Daoy (cell line): ENCODE measurements at places on chromosomes 13 and 19.

GRCh38 chr13:107043021-107043956, 475.4 kb upstream of the ARGLU1 start:
- peak; percentile 46 for DNase-seq

DNA sequence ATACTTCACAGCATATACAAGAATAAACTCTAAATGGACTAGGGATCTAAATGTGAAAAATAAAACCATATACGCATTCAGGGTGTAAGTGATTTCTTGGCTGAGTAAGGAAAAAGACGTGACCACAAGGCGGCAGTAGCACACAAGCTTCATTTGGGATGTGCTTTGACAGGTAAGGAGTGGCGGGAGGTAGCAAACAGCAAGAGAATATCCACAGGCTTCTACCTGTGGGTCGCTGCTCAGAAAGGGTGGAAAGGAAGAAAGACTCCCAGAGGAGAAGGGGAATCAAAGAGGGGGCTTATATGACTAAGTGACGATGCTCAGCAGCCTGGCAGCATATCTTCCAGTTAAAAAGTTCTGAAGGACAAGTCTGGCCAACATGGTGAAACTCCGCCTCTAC, 2.5 kb upstream of the ZNF121 start:
- peak; percentile 77 for DNase-seq

GRCh38 chr19:14782626-14783409, 4.5 kb upstream of the ADGRE2 start:
- DNase-seq: peak; percentile 46

GRCh38 chr13:53821632-53822031, 793.0 kb downstream of the OLFM4 start:
- DNase-seq: no peak

- DNase-seq: no peak
Measured at GRCh38 chr19:21751384-21751783, 16.0 kb downstream of the ZNF100 start.

- no peak for DNase-seq
Measured at GRCh38 chr13:100680131-100680530, 5.5 kb upstream of the TMTC4 start.

GRCh38 chr19:28437390-28438346, 775.3 kb downstream of the UQCRFS1 start:
- no peak for DNase-seq

DNA sequence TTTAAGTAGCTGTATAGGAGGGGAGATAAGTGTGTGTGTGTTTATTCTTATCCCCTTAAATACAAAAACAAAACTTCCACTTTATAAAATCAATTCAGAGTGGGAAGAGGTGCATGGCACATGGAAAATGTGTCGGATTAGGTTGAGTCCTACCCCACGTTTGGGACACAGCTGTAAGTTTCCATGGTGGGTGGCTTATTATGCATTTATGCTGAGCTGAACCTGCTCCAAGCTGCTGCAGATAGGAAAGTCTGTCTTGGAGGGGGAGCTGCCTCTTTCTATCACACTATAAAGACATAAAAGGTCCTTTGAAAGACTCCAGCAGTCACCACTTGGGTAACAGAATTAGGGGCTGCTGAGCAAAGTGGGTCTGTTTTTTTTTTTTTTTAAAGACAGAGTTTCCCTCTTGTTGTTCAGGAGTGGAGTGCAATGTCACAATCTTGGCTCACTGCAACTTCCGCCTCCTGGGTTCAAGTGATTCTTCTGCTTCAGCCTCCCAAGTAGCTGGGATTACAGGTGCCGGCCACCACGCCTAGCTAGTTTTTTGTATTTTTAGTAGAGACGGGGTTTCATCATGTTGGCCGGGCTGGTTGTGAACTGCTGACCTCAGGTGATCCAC, 15.2 kb downstream of the ACTN4 start:
- no peak for DNase-seq

GRCh38 chr13:76773448-76774094, 112.6 kb downstream of the KCTD12 start:
- no peak for DNase-seq

GRCh38 chr19:10811391-10812111, 24.5 kb downstream of the TMED1 start:
- no peak for DNase-seq

- no peak for DNase-seq
Measured at GRCh38 chr13:51758691-51759090, 45.3 kb downstream of the DHRS12 start.

DNA sequence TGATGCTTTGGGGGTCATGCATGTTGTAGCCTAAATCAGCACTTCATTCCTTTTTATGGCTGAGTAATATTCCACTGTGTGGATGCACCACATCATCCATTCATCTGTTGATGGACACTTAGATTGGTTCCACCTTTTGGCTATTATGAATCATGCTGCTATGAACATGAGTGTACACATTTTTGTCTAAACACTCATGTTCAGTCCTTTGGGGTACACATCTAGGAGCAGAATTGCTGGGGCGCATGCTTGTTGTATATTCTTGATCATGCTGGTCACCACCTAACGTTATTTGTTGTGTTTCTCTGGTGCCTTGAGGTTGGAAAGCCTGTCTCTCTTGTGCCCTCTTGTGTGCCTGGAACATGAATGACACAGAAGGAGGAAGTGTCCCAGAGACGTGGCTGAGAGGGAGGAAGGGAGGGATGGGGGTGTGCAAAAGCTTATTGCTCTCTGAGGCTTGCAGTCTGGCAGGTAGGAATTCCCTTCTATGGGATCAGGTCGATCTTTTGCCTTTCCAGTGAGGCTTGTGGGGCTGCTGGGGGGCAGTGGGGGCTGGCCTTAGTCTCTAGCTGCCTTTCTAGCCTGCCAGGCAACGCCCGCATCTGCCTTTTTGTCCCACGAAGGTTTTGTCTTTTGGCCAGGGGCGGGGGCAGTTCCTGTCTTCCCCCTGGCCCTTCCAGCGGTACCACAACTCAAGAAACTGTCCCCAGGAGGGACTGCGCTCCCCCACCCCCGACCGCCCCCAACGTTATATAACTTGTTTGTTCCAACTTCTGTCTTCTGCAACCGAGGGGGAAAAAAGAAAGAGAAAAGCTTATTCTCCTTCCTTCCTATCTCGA, 7.6 kb downstream of the KLHL26 start:
- no peak for DNase-seq

DNA sequence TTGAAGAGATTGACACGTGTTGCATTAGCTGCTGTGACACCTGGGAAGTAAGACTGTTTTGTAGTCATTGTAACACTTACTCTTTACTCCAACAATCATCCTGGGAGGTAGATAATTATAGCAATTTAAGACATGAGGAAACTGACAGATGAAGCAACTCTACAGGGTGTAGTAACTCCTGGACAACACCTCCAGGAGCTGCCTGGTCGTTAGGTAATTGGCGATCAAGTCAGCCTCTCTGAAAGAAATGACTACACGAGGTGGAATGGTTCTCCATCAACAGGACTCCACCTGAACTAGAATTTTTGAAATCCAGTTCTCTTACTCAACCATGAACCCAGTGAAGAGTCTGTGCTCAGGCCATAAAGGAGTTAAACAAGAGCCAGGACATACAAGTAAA, 43.0 kb upstream of the LRCH1 start:
- no peak for DNase-seq

DNA sequence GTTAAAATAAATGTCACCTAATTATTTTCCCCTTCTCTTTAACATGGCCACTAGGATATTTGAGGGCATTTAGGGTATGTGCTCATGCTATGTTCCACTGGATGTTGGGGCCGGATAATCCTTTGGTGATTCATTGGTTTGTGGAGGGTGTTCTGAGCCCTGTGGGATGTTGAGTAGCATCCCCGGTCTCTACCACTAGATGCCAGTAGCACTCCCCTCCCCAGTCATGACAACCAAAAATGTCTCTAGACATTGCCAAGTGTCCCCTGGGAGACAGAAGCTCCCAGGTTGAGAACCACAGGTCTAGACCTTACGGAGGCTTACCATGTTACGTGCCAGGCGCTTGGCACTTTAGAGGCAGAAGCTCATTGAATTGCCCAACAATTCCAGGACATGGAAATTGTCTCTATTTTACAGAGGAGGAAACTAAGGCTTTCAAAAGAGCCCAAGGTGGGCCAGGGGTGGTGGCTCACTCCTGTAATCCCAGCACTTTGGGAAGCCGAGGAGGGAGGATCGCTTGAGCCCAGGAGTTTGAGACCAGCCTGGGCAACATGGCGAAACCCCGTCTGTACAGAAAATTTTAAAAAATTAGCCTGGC, 14.1 kb downstream of the SHANK1 start:
- DNase-seq: peak; percentile 88

DNA sequence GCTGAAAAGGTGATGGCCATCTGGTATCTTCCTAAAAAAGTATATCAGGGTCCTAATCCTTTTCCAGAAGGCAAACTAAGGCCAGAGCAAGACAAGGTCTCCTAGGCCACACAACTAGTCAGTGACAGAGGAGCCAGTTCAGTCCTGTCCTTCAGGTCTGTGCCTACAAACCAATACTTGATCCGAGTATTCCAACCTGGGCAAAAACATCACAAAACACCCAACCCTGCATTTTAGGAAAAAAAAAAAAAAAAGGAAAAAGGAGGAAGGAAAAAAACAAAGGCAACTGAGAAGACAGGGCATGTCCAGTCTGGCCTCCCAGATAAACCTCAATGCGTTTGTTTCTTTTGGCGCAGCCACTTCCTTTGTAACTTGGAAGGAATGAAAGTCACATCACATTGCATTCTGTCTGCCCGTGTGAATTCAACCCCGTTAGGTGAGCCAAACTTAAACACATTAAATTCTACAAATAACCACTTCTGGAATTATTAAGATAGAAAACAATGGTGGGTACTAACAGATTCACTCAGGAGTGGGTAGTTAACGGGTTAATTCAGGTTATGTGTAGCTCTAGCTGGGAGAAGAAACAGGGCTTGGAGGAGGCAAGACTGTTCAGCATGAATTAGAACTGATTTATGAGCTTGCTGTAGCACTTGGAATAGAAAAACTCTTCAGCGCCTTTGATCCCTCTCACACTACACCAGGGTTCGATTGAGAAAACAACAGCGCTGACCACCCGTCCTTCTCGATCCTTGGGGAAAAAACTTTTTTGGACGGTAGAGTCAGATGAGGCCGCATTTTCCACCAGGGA, 43.0 kb upstream of the HNRNPA1L2 start:
- peak; percentile 30 for DNase-seq

DNA sequence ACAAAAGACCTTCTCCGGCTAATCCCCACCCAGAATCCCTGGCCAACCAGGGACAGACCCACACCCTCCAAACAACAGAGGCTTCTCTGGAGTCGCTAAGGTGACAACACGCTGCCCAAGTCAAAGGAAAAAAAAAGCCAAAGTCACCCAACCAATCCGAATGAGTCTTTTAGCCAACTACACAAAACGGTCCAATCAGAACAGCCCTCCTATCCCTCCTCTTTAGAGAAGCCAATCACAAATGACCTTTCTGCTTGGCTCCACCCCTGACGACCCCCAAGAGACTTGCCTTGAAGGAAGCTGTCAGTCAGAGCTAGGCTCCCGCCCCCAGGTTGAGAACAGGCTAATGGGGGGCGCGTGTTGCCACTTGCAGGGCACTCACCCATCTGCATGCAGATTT, 6.6 kb upstream of the FBXW9 start:
- peak; percentile 51 for DNase-seq

GRCh38 chr19:19094513-19094912, 30.7 kb downstream of the SLC25A42 start:
- no peak for DNase-seq

- peak; percentile 27 for DNase-seq
Measured at GRCh38 chr13:86932776-86933334, 738.3 kb upstream of the SLITRK5 start.

DNA sequence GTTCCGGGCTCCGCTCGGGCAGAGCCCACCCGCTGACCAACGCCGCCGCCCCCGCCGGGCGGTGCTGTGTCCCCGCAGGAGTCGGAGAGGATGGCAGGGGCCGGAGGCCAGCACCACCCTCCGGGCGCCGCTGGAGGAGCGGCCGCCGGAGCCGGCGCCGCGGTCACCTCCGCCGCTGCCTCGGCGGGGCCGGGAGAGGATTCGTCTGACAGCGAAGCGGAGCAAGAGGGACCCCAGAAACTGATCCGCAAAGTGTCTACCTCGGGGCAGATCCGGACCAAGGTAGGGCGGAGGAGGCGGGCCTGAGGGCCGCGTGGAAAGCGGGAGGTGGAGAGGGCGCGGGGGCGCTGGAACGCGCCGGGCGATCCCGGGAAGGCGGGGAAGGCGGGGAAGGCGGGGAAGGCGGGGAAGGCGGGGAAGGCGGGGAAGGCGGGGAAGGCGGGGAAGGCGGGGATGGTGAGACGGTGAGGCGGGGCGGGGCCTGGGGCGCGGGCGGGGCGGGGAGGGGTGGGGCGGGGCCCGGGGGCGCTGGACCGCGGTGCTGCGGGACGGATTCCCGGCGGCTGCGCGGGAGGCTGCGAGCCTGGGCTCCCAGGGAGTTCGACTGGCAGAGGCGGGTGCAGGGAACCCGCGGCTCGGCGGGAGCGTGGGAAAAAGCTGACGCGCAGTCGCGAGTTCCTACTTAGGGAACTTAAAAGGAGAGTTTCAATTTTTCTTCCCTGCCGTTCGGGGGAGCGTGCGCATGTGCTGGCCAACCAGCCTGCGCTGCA, 421 bp downstream of the DGKH start:
- peak; percentile 77 for DNase-seq

GRCh38 chr19:14012378-14012915, 6.3 kb upstream of the RFX1 start:
- no peak for DNase-seq

- no peak for DNase-seq
Measured at GRCh38 chr13:75425216-75426009, 56.6 kb downstream of the TBC1D4 start.

DNA sequence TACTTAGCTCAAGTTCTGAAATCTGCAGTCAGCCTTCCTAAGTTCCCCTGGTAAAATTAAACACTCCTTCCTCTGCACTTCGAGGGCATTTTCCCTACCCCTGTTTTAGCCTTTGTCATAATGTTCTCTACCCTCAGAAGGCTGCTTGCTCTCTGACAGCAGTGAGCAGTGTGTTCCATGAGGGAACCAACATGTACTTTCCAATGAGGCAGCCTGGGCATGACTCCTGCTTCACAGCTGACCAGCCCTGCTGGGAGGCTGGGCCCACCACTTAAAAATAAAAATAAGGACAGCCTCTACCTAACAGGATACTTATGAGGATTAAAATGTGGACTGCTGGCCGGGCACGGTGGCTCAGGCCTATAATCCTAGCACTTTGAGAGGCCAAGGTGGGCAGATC, 26.4 kb downstream of the RUBCNL start:
- no peak for DNase-seq

DNA sequence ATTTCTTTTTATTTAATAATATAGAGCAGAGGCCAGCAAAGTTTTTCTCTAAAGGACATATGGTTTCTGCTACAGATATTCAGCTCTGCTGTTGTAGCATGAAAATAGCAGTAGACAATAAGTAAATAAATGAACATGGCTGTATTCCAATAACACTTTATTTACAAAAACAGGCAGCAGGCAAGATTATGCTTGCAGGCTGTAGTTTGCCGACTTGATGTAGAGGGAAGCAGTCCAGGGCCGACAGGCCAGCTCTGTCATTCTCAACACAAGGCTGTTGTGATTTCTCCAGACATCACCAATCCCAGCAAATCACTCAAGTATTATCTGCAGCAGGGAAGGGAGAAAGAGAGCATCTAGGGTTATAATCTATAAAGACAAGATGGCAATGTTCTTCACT, 1062.5 kb upstream of the PCDH9 start:
- DNase-seq: no peak

- no peak for DNase-seq
Measured at GRCh38 chr13:104436555-104436954, 1370.3 kb upstream of the SLC10A2 start.

GRCh38 chr13:110301606-110302553, 5.1 kb downstream of the COL4A1 start:
- no peak for DNase-seq

GRCh38 chr19:862581-863314, 3.3 kb downstream of the CFD start:
- peak; percentile 81 for DNase-seq

GRCh38 chr13:67619351-67619994, 389.3 kb upstream of the PCDH9 start:
- DNase-seq: no peak
